ENCODE measurements at places on chromosomes 6 and 20.

DNA sequence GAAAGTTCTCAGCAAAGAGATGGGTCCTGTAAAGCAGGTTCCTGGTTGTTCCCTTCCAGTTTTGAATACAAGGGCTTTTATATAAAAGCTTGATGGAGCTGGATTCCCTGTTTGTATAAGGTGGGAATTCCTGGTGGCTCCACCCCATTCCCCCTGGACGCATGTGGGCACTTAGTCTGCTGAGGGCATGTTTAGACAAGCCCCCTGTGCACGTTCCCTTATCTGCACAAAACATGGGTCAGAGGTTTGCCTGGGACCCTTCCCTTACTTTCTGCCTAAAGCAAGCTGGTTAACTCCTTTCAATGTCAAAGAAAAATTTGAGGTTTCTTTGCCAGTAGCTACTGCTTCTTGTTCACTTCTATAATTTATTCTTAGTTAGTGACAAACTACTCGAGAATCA is 181.1 kb downstream of the BCKDHB start:
- no peak for DNase-seq

GRCh38 chr6:10170816-10171215 is 244.1 kb downstream of the TFAP2A start:
- no peak for DNase-seq

GRCh38 chr6:100566563-100566962 is 101.8 kb upstream of the SIM1 start:
- no peak for DNase-seq

DNA sequence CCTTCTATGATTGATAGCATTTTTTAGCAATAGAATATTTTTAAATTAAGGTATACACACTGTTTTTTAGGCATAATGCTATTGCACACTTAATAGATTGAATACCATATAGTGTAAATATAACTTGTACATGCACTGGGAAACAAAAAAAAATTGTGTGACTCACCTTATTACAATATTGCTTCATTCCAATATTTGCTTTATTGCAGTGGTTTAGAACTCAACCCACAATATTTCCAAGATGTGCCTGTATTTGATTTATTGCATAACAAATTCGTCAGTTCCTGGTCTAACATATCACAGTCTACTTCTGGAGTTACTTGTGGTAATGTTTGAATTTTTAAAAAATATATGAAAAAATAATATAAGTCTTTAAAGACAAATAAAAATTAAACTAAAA is 41.9 kb upstream of the DEFB112 start:
- no peak for DNase-seq

DNA sequence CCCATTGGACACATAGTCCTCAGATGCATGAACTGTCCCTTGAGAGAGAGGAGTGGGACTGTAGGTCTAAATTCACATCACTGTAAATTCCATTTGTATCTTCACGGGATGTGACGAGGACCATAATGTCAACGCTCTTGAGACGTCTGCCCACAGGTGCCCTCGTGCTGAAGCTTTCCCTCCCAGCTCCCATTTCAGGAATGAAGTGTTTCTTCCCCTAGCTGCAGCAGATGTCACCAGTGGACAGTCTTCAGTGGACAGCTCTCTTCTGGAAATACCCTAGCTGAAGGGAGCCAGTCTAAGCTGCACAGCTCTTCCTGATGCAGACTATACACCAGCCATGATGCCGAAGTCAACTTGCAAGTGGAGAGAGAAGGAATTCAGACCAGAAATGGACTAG is 217.4 kb upstream of the ECI2 start:
- DNase-seq = no peak

DNA sequence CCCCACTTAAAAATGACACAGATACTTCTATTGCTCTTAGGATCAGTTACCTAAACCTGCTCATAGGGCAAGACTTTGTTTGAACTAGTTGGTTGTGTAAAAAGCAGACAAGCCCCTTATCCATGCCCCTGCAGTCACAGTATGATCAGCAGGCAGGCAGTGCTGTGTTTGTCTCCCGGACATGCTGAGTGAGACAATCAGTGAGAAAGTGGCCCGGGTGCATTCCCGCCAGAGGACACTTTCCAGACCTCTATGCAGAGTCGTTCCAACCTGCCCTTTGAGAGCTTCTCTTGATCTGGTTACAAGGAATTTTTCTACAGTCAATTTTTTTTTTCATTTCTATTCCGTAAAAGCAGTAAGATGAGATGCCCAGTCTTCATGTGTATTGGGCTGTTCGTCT is 6.2 kb downstream of the LSM14B start:
- DNase-seq = no peak

DNA sequence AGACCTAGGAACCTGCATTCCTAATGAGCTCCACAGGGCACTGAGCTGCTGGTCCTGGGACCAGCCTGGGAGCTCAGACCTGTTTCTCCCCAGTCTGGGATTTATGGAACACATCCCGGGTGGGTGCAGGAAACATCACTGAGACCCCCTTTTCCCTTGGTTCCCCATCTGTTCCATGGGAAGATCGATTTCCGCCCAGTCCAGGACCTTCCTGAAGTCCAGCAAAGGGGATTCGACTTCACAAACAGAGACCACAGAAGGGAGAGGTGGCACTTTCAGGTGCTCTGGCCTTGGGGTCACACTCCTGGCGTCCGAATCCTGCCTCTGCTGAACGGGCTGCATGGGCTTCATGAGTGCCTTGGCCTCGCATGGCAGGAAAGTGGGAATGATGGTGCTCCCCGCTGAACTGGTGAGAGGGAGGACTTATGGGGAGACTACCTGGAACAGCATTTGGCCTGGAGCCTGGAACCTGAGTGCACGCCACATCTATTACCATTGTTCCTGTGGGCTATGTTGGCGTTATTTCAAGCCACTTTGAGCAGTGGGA is 296.3 kb downstream of the TAF4 start:
- no peak for DNase-seq

Data from NCI-H446 (cell line).